AG04449 (cell line): ENCODE measurements at places on chromosomes 16 and 17.

GRCh38 chr16:3401719-3402397, 843 bp downstream of the ZNF174 start:
- DNase-seq: no peak

DNA sequence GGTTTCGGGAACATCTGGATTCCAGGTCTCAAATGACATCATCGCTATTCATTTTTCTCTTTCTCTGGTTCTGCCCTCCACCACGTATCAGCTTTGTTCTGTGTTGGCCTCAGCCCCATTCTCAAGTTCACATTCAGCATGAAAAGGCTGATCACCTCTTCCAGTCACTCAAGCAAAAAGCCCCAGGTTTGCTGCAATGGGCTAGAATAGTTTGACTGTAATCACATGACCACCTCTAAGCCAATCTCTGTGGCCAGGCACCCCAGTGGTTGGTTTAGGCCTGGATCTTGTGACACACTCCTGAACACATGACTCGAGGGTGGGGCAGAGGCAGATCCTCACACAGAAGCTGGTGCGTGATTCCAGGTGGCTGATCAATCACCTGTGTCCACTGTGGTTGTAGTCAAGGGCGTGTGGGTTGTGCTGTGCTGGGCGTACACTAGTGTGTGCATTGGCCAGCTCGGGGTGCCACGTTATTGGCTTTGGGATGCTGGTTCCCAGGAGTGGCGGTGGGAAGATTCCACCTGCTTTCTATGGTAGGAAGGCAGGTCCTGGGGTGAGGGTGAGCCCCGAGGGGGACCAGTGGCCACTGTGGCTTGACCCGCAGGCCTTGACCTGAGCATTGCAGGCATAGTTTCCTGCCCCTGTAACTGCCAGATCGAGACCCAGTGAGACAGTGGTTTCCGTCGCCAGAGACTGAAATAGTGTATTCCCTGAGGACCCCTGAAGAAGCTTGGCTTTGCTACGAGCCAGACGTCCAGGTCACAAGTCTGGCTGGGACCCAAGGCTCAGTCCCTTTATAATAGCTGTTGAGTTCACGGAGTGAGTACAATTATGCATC, 12.0 kb downstream of the EEF2K start:
- no peak for DNase-seq

DNA sequence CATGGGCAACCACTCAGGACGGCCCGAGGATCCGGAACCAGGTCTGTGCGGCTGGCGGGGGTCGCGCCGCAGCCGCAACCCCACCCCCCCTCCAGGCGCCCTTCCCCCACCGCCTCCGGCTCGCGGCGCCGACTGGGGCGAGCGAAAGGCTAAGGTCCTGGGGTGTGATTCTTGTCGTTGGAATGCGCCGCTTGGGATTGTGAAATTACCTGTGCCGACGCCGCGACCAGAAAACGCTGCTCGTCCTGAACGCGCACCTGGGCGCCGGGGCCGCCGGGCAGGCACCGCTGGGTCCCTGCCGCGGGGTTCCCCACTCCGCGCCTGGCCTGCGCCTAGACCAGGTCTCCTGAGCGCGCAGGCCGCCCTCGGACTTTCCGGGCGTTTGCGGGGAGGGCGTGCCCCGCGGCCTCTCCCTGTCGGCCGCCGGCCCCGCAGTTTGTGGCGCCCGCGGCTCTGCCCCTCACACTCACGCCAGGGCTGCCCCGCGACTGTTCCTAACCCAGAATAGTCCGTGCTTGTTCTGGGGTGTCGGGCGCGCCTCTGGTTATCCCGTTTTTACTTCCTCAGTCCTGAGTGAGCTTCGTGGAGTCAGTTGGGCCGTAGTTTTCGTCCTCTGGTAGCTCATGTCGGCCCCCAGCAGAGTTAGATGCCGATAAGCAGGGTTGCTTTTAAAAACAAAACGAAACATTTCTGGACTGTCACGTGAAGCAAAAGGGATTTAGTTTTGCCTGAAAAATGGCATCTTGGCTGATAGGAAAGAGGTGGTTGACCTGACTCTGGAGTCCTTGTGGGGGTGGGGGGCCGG, 147.2 kb downstream of the SPECC1 start:
- no peak for DNase-seq

- DNase-seq: no peak
These were observed 135.1 kb upstream of the NOL11 start for GRCh38 chr17:67582673-67583081.

DNA sequence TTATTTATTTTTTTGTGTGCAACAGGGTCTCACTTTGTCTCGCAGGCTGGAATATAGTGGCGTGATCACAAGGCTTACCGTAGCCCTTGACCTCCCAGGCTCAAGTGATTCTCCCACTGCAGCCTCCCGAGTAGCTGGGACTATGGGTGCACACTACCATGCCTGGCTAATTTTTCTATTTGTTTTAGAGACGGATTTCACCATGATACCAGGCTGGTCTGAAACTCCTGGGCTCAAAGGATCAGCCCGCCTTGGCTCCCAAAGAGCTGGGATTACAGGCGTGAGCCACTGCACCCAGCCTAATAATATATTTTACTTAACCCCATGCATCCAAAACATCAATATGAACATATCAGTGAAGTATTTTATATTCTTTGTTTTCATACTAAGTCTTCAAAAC, 2.0 kb downstream of the CCDC200 start:
- no peak for DNase-seq

GRCh38 chr17:7560172-7561027, 1.3 kb upstream of the SENP3 start:
- no peak for DNase-seq
